ENCODE measurements at places on chromosomes 5 and 9.

DNA sequence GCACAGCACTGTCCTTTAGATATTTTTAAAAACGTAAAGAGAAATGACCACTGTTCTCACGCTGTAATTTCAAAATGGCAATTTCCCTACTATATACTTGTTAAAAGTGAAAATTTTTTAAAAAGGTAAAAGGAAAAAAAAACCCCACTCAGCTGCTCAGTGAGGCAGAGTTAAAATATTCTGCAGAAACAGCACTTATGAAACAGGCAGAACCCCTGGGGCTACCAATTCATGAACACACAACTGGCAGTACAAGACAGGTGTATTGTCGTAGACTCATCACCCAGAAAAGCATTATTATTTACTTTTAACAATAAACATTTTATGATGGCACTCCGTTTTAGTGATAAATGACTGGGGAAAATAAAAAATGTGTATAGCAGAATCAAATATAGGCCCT, 1.5 kb upstream of the RASGRF2 start:
- DNase-seq, result no peak

DNA sequence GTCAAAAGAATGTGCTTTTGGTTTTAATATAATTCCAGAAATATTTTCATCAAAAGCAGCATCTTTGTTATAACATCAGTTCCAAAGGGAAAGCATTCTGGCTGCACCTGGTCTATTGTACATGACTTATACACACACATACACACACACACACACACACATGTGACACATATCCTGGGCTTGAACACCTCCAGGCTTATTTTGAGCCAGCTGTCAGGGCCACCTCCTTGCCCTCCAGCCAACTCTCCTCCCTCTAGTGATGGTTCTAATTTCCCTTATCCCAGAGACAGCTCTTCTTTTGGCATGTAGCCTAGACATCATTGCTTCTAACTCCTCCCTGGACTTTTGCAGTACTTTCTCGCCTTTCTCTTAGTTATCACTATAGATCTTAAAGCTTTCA, 115.0 kb downstream of the PIK3R1 start:
- DNase-seq, result no peak

- DNase-seq, result no peak
These were observed 79.9 kb downstream of the AOPEP start for GRCh38 chr9:94806307-94806893.

DNA sequence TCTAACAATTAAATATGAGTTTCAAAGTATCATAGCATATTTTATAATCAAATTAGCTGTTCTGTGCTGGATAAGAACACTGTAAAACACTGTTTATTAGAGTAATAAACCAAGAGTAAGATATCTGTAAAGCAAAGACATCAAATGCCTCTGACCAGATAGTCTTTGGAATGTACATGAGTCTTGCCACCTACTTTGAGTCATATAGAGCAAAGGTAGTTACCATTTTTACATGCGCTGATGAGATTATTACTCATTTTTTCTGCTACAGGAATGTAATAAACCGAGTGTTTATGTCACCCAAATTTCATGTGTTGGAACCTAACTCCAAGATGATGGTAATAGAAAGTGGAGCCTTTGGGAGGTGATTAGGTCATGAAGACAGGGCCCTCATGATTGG, 654.5 kb downstream of the CETN3 start:
- no peak for DNase-seq

DNA sequence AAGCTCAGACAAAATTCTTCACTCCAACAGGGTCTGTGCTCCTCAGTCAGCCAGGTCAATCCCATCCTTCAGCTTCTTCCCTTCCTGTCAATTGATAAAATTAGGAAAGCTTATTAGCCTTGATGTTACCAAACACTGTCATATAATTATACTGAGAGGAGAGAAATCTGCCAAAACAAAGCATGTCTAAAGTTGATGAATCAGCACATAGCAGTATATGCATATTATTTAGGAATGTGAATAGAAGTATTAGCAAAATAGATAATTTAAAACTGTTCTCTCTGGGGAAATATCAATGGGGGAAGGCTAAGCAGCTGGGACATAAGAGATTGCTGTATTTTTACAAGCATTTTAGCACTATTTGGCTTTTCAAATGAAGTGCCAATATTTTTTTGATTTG, 107.1 kb downstream of the SAXO1 start:
- DNase-seq, result no peak

- DNase-seq, result no peak
These were observed 43.9 kb downstream of the ZNF608 start for GRCh38 chr5:124702525-124702924.

GRCh38 chr9:87862536-87863268, 20.0 kb upstream of the SPATA31E1 start:
- no peak for DNase-seq

GRCh38 chr5:964821-965220, 43.8 kb upstream of the NKD2 start:
- DNase-seq, result no peak

GRCh38 chr9:114894609-114895433, 35.6 kb downstream of the TNFSF8 start:
- DNase-seq, result no peak

- no peak for DNase-seq
These were observed at the start of gene MROH2B for GRCh38 chr5:41071242-41071641. Gene MROH2B (minus strand): TSS chr5:41071342. CDS start chr5:41070852, 490 bp downstream.

GRCh38 chr5:21680641-21681040, 1172.5 kb downstream of the CDH12 start:
- DNase-seq, result no peak

- DNase-seq, result no peak
These were observed 54.4 kb downstream of the ENTREP1 start for GRCh38 chr9:69379270-69379982.

DNA sequence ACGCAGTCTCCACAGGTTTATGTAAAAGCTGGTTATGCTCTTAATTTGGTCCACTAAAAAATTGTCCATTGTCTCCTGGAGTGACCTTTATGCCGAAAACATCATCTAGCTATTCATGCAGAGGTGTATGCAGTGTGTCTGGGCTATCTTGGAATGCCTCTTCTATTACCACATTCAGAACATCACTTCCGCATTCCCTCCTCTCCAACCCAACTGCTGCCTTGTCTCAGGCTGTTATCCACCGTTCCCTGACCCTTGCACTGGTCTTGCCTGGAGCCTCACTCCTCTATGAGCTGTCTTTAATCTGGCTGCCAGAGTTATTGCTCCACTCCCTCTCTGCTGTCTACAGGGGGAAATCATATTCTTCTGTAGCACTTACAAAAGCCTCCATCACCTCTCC, 214.1 kb upstream of the ANKRD55 start:
- DNase-seq, result no peak

- no peak for DNase-seq
These were observed 1571.3 kb downstream of the MAT2B start for GRCh38 chr5:165076686-165077085.

DNA sequence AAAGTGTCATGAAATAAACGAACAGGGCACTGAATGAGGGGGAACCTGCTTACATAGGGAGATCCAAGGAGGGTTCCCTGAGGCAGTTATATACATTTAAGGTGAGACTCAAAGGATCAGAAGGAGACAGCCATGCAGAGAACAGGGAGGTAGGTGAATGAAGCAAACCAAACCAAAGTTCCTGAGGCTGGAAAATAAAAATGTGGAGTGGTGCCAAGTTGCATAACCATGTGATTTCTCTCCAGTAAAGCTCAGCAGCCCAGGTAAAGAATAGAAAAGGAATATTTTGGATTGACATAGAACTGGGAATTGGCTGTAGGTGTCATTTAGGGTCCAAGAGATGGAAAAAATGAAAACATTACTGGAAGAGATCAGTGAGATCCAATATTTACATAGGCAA, 110.7 kb downstream of the CAAP1 start:
- no peak for DNase-seq

DNA sequence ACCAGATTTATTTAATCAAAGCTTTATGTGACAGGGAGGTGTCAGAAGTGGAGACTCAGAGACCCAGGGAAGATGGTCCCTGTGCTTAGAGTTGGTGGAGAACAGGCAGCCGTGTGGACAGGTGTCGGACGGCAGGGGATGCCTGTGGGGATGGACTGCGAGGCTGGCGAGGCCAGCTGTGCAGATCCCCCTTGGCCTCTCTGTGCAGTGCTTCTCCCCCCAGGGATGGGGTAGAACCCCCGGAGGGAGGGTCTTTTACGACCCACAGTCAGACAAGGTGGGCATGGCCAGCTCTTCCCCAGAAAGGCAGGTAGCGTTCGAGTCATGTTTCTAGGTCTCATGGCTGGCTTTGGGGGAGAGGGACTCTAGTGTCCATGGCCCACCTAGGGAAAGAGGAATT, 4.7 kb upstream of the SLC2A6 start:
- no peak for DNase-seq

- DNase-seq, result no peak
These were observed 5.4 kb downstream of the ROPN1L start for GRCh38 chr5:10447041-10447440.

GRCh38 chr5:87184605-87185004, 83.1 kb upstream of the RASA1 start:
- DNase-seq, result no peak

GRCh38 chr5:122137702-122138101, 8.4 kb downstream of the ZNF474 start:
- DNase-seq, result no peak

DNA sequence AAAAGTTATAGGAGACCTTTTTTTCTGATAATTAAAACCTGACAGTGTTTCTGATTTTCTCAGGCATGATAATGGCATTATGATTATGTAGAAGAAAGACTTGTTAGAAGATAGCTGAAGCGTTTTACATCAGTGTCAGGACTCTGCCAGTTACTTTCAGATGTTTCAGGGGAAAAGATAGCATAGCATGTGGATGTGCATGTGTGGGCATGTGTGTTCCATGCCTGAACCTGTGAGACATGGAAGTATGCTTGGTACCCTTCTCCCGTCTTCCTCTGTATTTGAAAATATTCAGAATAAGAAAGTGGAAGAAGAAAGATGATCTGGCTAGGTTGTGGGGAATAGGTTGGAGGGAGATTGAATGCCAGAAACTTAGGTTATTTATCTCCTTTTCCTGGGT, 113.1 kb upstream of the PCAT7 start:
- DNase-seq, result no peak

DNA sequence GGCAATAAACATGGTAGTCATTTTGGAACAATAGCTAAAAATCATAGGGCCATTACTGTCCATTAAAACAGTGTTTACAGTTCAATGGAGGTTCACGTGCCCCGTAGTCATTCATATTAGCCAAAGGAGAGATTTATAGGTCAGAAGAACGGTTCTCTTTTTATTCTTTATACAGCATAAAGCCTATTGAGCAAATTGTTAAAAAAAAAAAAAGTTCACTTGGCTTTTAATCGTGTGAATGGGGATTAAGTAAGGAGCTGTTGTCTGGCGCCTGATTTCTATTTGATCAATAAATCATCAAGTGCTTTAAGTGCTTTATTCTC, 69.1 kb upstream of the TBCA start:
- no peak for DNase-seq

DNA sequence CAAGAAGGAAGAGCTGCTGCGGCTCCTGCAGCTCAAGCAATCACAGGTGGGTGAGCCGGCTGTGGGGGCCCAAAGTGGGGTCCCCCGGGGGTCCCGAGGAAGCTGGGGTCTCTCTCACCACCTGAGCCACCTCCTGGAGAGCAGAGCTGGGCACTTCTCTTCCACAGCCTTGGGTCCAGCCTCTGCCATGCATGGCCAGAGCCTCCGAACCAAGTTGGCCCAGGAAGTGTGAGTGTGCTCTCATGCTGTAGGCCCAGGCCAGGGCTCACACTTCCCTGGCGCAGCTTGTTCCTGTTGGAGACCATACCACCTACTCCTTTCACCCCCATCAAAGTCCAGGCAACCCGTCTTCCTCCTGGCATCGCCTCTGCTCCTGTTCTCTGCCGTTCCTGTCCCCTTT, 19.7 kb downstream of the HMCN2 start:
- no peak for DNase-seq

DNA sequence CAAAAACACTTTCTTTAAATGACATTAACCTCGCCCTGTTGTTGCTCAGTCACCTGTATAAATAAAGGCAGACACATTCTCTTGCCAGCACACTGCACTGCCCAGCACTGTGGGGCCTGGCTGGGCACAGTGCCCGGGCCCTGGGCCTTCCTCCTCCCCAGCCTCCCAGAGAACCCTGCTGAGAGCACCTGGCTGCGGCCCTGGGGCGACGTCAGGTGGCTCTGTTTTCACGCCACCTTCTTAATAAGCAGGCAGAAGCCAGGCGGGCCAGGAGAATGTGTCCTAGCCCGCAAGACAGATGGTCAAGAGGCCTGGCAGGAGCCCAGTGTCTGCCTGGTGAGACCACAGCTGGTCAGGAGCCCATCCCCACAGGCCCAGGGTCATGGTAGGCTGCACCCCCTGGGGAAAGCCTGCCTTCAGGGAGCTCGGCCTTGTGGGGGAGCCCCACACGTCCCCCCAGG, 8.2 kb upstream of the AGPAT2 start:
- no peak for DNase-seq

GRCh38 chr9:108877524-108877923, 15.5 kb downstream of the ACTL7A start:
- no peak for DNase-seq

DNA sequence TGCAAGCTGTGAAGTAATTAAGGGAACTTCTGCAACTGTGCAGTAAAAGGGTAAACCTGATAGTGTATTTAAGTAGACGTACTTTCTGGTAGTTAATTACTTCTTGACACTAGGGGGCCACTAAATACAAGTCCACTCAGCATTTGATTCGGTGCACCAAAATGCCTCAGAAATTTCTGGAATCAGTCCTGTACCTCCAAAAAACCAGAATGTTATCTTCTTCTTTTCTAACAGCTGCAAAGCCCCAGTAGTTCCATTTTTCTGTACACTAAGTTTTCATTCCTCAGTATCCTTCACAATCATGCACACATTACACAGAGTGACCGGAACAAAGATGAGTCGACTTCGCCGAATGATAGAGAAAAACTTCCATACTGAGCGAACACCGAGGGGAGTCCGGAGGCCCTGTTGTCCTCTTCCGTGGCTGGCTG, 484 bp downstream of the GFM2 start:
- DNase-seq, result peak; percentile 28

- DNase-seq, result no peak
These were observed 161.6 kb downstream of the ZDHHC21 start for GRCh38 chr9:14531341-14532269.

- DNase-seq, result no peak
These were observed 305.5 kb upstream of the CLINT1 start for GRCh38 chr5:158164296-158165047.

DNA sequence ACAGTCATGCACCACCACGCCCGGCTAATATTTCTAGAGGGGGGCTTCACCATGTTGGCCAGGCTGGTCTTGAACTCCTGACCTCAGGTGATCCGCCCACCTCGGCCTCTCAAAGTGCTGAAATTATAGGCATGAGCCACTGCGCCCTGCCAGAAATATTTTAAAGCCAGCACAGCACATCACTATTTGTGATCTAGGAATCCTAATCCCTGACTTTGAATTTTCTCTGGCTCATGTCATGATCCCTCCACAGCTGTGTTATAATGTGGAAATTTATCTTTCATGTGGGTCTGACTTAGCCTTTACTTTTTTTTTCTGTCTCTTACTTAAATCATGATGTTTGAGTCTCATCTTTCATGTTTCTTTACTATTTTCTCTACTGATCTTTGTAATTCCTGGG, 18.7 kb upstream of the ITGA1 start:
- no peak for DNase-seq
